ENCODE measurements at places on chromosomes 1 and 21.

DNA sequence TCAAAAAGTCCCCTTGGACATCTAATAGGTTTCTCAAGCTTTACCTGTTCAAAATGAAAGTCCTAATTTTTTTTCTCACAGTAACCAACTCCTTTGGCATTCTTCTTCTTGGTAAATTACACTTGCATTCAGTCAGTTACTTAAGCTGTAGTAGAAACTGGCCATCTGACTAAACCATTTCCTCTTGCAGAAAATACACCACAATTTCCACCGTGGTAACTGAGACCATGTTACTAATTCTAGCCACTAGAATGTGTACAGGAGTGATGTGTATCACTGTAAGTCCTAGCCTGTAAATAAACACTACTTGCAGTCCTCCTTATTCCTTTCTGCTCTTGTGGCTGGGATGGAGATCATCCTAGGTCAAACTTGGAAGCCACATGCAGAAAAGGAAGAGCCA, 965.4 kb upstream of the TMPRSS15 start:
- no peak for DNase-seq

GRCh38 chr1:177181280-177181630, 10.5 kb downstream of the BRINP2 start:
- DNase-seq, result no peak

DNA sequence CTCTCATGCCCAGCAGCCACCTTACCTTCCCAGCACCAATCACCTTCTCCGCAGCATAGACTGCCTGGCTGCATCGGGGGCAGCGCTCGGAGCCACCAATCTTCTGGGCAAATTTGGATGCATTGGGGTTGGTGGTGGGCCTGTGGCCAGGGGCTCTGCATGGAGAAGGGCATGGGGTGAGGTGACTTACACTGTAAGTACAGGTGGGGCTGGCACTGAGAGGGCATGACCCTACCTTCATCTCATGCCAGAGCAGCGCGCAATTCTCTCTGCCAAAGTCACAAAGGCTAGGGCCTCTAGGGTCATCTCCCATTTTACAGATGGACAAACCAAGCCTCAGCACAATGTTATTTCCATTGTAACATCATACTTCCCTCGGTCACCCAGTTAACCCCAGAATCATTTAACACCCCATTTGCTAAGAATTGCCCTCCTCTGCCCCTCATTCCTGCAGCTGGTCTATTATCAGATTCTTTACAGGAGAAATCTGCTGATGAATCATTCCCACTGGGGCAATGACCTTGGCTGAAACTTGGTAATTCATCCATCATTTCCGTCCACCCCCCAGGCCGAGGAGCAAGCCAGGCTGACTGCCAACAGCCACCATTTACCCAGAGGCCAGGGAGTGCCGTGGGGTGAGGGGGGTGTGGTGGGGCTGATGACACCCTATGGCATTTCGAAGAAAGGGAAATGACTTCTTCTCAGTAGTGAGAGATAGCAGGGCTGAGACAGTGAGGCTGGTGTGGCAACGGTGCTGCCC, 17.9 kb downstream of the CSRP1 start:
- DNase-seq, result no peak

DNA sequence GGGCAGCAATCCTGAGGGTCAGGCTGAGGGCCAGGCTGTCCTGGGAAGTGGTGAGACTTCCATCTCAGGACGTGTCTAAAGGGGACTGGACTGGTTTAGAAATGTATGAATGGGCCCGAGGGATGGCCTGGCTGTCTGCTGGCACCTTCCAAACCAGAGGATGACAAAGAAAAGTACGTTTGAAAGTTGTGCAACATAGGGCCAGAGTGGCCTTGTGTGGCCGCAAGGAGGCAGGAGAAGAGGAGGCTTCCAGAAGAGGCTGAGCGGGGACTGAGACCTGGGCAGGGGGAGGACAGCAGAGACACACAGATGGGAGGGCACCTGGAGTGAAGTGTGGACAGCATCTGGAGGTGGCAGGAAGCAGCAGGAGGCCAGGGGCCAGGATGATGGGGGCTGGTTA, 2.6 kb upstream of the SYTL1 start:
- no peak for DNase-seq

GRCh38 chr1:61182049-61182448, 99.7 kb downstream of the NFIA start:
- no peak for DNase-seq

DNA sequence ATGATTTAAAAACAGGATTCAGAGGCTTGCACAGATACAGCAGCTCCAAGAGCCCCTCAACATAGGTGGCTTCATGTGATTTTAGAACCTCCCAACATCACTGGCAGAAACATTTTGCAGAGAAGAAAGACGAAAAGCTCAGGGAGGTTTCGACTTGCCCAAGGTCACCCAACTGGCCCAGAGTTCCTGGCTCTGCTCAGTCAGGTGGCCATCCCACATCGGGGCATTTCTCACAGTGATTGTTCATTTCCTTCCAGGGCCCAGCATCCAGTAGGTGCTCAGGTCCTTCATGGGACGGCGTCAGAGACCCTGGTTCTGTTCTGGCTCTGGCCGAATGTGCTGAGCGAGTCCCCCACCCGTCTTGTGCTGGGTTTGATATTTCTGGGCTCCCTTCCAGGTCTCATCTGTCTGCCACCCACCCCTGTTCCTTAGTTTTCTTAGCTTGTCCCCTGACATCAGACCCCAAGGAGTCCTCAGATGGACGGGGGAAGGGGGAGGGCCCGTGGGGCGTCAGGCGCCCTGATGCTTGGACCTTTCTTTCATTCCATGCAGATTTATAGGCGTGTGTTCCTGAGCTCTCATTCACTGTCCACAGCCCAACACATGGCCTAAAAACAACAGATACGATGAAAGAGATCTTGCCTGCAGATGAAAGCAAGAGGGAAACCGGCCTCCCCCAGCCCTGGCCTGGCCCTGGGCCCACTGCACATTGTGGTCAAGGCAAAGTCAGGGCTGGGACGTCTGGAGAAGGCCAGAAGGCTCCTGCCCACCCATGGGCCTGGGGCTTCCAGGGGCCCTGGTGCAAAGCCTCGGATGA, 123.1 kb upstream of the ZBTB40 start:
- no peak for DNase-seq

GRCh38 chr1:32014199-32014947, 705 bp downstream of the KHDRBS1 start:
- DNase-seq, result no peak

DNA sequence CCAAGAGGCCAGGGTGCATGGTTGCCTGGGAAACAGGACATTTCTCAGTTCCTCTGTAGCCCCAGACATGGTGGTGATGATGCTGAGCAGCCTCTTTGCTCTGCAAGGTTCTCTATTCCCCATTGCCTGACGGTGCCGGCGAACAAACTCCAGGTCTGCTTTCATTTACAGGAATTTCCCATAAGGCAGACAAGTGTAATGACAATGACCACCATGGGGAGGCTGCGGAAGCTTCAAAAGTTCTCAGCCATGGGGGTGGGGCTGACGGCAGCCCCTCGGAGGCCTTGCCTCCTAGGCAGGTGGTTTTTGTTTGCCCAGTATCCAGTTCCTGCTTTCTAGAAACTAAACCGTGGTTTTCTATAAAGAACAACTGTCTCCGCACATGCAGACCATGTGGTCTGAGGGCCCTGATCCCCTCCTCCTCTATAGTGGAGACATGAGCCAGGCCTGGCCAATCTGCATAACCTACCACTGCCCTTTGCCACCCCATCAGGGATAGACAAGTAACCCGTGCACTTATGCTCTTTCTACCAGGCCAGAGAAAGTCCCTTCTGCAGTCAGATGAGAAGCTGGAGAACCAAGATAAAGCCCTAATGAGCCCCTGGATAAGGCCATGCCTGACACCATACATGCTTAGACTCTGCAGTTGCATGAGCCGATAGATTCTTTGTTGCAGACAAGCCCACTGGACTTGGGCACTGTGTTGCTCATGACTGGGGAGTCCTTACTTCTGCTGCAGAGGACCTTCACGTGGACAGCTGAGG, 54.1 kb downstream of the LDLRAD2 start:
- DNase-seq, result no peak

DNA sequence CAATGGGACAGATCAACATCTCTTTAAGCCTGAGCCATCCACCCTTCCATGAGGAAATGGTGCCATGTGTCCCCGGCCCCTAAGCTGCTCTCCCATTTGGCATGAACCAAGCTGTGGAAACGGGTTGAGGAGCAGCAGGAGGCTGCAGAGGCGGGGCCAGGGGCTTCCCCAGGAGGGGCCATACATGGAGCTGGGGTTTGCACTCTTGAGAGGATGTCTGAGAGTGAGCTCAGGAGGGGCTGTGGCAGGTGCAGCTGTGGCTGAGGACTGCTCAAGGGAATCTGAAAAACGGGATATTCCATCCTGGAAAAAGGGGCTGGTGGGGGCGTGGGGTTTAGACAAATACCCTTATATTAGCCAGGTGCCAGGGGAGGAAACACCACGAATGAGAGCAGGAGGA, 7.1 kb upstream of the CLEC20A start:
- no peak for DNase-seq

- no peak for DNase-seq
Observed at GRCh38 chr1:86114816-86115400, 41.7 kb downstream of the COL24A1 start.

DNA sequence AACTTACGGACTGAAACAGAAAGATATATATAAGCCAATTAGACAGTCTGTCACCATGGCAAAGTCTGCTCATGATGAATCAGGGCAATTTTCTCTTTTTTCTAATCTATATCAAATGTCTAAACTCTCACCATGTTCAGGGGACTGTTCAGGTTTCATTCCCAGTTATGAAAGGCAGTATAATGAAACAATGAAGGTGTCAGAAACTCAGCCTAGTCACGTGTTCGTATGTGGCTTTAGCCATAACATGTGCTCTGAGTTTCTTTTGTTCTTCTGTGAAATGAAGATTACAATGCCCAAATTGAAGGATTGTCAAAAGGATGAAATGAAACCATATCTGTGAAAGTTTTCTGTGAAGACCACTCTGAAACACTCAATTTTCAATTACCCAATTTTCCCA, 392.9 kb downstream of the DSCAM start:
- DNase-seq, result no peak

DNA sequence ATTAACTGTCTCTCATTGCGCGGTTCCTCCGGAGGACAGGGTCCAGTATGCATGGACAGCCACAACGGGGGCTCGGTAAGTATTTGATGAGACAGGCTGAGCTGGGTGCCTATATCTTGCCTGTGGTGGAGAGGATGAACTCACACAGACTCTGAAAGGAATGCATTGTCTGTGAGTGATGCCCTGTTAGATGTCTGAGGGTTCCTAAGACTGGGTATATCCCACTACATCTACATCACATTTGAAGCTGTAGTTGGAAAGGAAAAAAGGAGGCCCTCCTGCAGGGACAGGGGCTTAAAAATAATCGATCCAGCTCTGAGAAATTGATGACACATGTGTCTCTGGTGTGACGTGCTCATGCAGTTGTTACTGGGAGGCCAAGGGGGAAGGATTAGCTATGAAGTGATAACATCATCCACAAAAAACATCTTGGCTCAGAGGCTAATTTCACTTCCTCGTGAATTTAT, 1.9 kb downstream of the ADARB1 start:
- no peak for DNase-seq

DNA sequence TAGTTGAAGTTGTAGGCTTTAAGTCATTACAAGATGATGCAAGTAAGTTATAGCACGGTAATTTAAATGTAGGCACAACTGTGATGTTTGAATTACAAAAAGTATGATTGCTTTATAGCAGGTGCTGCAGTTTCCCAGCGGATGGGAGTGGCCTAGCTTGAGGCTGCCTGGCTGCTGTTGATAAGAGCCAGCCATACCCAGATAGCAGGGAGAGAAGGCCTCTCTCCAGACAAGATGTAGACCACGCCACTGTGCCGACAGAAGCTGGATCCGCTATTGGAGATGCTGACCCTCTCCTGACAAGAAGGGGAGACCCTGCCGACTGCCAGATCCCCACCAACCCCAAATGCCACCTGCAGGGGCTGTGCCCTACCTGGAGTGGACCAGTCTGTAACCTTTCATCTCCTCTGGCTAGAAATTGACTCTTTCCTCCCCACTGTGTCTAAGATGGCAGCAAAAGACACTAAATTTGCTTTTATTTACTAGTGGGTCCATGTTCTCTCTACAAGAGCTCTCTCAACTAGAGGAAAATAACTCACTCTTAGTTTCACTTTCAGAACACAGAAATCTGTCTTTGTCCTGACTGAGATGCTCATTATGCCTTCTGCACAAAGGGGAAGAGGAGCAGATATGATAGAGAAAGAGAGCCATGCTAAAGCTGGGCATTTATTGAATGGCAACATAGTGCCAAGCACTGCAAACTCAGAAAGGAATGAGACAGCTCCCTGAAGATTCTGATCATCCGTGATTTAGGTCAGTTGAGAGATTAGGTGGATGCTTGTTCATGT, 127.9 kb downstream of the URB2 start:
- no peak for DNase-seq

DNA sequence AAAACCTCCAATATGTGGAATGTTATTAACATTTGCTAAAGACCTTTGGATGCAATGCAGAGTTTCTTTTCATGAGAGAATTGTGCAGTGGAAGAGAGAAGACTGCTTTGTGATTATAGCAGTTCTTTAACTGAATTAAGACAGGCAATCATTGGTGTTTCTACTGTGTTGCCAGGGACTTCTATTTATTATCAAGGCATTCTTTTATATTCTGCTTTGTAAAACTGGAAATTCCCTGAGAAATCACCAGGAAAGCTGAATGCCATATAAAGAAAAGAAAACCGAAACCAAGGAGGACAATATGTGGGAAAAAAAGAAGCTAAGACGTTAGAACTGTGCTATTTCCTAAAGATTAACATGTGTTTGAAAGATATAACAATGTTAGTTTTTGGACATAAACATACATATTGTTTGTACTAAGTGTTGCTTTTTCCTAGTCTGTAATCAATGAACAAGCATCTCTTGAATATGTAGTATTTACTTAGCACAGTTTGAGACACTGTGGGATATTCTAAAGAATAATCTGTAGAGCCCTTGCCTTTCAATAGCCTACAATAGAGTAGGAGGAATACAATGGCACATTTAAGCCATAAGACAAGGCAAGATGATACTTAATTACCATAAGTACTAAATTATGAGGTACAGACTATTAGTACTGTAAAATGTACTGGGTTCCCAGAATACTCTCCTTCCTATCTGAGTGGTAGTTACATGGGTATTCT, 47.1 kb downstream of the EXTL2 start:
- no peak for DNase-seq

- no peak for DNase-seq
Observed at GRCh38 chr21:35779690-35780570, 280.4 kb downstream of the SETD4 start.

GRCh38 chr1:89649783-89650182, 16.9 kb downstream of the LRRC8C start:
- no peak for DNase-seq

GRCh38 chr1:28066393-28067154, 21.8 kb downstream of the EYA3 start:
- no peak for DNase-seq

DNA sequence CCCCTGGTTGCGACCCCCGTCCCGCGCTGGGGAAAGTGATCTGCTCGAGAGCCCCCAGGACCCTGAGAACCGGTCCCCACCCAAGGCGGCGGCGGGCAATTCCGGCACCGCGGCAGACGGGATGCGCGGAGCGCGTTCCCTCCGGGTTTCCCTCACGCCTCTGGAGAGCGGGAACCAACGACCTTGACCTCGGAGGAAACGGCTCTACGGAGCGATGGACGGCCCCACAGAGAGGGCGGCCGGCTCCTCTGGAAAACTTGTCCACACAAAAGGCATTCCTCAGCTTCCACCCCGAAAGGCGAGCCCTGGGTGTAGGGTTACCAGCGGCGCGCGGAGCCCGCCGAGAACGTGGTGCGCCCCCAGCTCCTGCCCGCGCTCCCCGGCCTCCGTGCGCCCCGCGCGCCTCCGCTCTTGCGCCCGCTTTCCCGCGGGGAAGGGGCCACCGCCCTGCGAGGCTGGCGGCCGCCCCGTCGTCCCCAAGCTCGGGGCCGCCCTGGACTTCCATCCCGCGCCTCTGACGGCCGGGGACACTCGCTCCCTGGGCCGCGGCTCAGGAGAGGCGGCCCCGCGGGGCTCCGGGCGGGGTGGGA, 391 bp upstream of the KIAA1614 start:
- DNase-seq, result no peak

All from cortex of kidney (tissue), 1 donor.